ENCODE measurements at places on chromosomes 3 and 15.

GRCh38 chr3:171834461-171834801 lies 8.7 kb upstream of the TMEM212 start:
- DNase-seq = no peak

- no peak for DNase-seq
Measured at GRCh38 chr3:7684182-7684715, 817.4 kb upstream of the LMCD1 start.

DNA sequence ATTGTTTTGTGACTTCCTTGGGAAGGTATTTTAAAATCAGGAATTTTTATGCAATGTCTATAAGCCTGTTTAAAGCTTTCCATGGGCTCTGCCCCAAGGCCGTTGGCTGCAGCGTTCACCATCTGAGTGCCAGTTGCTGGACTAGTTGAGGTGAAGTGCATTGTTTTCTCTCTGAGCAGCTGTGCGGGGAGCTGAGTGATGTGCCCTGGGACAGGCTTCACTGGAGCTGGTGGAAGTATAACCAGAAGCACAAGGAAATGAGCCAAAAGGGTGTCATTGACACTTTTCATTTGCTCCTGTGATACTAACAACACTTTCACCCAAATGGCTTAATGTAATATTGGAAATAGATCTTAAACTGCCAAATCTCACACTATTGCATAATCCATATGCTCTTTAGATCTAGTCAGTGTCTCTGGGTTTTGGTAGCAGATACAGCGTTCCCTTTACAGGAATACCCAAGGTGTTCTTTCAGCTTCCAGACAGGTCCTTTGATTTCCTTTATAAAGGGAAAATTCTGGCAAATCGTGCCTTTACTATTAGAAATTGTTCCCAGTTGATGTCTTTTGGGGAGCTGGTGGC lies 29.2 kb downstream of the APH1B start:
- no peak for DNase-seq

- no peak for DNase-seq
Measured at GRCh38 chr3:152893647-152894046, 58.7 kb downstream of the P2RY1 start.

- no peak for DNase-seq
Measured at GRCh38 chr3:63037116-63037515, 161.9 kb upstream of the CADPS start.

DNA sequence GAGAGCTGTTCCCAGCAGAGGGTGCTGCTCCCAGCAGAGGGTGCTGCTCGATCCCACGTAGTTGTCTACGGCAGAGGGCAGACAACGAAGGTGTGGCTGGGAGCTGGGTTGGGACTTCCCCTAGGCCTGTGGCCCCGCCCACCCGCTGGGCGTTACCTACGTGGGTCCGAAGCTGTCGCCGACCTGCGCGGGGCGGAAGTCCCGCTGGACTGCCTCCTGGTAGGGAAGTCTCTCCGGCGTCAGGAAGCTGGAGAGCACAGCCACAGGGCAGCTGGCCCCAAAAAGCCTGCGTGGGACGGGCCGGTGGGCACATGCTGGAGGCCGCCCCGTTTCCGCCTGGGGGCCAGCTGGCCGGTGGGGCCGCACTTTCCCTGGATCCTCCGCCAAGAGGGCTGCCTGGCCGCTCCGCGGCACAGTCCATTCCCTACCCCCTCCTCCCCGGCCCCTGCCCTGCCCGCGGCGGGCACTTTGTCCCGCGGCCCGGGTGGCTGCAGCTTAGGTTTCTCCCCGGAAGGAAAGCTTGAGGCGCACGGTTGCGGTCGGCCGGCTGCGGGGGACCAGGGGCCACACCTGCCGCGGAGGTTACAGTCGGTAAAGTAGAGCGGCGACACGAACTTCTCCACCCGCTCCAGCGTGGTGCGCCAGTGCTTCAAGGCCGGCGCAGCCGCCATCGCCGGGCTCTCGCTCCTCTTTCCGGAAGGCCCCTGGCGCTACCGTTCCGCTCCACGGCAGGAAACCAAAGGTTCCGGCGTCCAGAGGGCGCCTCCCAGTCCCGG lies at the start of gene MAN2C1:
Gene MAN2C1, minus strand, starts transcription at position 695 of the 776 bp plus-strand sequence. Its CDS starts 24 bp downstream, at position 671.
- DNase-seq = peak; percentile 94

- no peak for DNase-seq
Measured at GRCh38 chr15:56432304-56432703, 32.6 kb downstream of the MNS1 start.

DNA sequence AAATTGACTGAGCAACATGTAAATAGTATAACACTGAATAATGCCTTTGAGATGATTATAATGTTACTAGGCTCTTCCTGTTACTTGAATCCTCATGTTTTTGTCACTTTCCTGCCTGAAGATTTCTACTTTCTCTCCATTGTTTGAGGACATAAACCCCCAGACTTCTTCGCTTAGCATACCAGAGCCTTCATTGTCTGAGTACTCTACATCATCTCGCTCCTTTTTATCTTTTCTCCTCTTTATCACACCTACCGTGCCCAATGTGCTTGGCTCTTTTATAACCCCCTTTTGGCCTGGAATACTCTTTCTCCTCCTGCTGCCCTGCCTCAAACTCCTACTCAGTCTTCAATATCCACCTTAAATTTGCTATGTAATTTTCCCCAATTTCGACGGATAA lies 30.3 kb upstream of the MGA start:
- no peak for DNase-seq

DNA sequence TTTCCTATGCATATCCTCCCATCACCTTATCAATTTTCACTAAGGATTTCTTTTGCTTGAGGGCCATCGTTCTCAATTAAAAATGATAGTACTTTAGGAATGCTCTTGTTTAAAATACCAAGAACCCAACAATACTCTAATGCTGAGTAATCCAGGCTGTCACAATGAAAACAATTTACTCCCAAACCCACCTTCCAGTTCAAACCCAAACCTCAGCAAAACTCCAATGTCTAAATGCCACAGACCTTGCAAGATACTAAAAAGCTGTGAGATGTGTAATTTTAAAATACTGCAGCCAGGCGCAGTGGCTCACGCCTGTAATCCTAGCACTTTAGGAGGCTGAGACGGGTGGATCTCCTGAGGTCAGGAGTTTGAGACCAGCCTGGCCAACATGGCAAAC lies 889.8 kb downstream of the ROBO1 start:
- DNase-seq = no peak

DNA sequence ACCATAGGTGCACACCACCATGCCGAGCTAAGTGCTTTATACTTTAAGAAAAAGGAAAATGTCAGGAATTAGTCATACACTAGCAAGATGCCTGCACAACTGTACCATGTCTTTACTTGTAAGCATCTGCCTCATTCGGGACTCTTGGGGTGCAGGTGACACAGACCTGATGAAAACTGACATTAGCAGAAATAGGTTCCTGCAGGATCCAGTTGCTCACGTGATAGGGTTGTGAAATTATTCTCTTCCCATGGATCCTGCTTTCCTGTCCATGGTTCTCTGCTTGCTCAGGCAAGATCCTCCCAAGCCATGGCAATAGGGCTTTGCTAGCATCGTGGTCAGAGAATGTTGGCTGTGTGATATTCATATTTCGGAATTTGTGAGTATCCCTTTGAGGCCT lies 10.2 kb upstream of the LHFPL4 start:
- DNase-seq = no peak
